Cerebellar cortex (tissue), 1 donor: ENCODE measurements at places on chromosomes 1 and 21.
A peak's percentile ranks its signal among the peaks of the same experiment; 100 is the strongest.

- DNase-seq, result no peak
Measured at GRCh38 chr1:32073299-32074229, 825 bp downstream of the TMEM39B start.

DNA sequence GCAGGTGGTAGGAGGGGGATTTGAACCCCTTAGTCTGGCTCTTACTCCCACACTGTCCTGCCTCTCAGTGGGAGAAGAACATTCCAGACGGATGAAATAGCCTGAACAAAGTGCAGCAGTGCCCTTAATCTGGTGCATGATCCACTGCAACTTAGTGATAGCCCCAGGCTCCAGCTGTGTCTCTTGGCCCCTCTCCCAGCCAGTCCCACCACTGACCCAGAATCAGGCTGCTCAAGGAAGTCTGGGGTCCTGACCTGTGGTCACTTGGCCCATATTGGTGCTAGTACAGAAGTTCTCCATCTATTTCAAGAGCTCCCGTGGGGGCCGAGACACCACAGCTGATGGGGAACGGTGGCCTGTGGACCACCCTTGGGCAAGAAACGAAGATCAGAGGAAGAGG lies 255.0 kb downstream of the KAZN start:
- no peak for DNase-seq

GRCh38 chr1:201551877-201552731 lies 13.2 kb downstream of the NAV1 start:
- no peak for DNase-seq

DNA sequence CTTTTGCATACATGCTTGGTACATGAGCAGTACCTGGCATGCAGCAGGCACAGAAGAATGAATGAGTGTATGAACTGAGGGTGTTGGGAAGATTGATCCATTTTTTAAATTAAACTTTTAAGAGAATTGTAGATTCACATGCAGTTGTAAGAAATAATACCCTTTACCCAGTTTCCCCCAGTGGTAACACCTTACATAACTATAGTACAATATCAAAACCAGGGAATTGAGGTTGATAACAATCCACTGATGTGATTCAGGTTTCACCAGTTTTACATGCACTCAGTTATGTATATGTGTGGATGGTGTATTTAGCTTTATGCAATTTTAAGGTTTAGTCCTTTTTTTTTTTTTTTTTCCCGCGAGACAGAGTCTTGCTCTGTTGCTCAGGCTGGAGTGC lies 20.5 kb downstream of the TRABD2B start:
- DNase-seq, result no peak

- peak; percentile 67 for DNase-seq
Measured at GRCh38 chr1:61056573-61057439, 25.6 kb upstream of the NFIA start.

DNA sequence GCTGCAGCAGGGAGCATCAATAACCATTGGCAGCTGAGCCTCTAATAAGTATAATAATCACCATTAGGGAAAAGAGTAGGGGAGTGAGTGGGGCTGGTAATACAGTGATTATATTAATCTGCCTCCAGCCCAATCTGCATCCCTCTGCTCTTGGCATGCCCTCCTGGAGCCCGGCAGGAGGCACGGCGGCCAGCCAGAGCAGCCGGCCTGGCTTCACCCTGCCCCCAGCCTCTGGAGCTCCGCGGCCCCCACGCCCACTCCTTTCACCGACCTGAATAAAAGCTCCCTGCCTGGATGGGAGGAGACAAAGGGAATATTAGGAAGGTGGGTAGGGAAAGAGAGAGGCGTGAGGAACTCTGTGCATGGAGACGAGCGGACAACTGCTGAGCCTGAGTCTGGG lies 28.3 kb downstream of the OPTC start:
- peak; percentile 53 for DNase-seq

GRCh38 chr1:30610917-30611316 lies 112.5 kb downstream of the MATN1 start:
- DNase-seq, result no peak

GRCh38 chr21:46168659-46169386 lies 13.4 kb upstream of the FTCD start:
- no peak for DNase-seq

- DNase-seq, result no peak
Measured at GRCh38 chr1:15963968-15964648, 11.8 kb downstream of the ZBTB17 start.

- no peak for DNase-seq
Measured at GRCh38 chr1:100445565-100445964, 92.4 kb upstream of the GPR88 start.

DNA sequence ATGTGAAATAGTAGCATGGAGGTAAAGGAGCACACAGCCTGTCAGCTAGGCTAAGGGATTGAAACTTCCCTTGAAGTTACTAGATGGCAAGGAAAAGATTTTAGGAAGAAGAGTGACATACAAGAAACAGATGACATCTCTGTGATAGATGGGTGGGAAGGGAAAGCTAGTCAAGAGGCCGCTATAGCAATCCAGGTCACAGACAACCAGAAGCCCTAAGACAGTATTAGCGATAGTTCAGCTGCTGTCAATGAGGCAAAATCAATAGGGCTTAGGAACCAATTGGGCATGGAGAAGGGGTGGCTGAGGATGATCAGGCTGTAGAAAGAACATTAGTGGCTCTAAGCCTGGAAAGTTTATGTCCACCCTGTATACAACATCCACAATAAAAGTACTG lies 111.1 kb downstream of the GLUL start:
- DNase-seq, result no peak

DNA sequence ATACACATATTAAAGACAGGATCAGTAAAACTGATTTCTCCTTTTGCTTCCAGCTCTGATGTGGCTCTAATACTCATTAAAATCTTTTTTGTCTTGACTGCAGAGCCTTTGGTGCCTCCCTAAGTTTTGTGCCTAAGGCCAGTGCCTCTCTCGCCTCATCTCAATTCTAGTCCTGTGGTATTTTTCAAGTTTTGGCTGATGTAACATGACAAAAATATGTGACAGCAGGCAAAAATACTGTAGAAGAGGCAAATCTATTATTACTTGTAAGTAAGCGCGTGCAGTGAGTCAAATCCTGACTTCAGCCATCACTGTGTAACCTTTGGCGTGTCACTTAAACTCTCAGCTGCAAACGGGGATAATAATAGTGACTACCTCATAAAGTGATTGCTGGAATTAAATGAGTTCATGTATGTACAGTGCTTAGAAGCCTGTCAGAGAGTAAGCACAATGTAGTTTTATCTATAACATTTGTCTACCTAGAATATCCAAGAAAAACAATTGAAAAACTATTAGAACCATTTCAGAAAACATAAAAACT lies 74.0 kb downstream of the MAB21L3 start:
- no peak for DNase-seq

- no peak for DNase-seq
Measured at GRCh38 chr21:16837321-16837720, 675.5 kb upstream of the CXADR start.

DNA sequence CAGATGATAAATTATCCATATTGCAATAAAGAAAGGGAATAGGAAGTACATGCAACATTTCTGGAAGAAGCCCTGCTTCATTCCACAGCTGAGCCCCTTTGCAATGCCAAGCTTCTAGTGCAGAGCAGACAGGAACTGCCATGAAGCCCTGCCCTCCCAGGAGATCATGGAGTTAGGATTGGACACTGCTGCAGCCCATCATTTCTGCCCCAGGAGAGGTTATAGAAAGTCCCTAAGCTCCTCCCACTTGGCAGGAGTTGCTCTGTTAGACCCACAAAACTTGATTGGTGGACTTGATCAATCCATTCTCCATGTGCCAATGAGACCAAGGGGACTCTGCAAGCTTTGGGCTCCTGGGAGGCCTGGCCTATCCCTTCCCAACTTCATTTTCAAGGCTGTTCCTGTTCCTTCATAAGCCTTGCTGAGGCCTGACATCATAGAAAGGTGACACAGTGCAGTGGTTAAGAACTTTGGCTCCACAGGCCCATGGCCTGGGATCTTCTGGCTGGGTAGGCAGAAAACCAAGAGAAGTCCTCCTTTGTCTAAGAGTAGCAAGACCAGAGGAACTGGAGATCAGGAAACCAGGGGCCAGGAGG lies 1.3 kb upstream of the LAPTM5 start:
- peak; percentile 57 for DNase-seq

DNA sequence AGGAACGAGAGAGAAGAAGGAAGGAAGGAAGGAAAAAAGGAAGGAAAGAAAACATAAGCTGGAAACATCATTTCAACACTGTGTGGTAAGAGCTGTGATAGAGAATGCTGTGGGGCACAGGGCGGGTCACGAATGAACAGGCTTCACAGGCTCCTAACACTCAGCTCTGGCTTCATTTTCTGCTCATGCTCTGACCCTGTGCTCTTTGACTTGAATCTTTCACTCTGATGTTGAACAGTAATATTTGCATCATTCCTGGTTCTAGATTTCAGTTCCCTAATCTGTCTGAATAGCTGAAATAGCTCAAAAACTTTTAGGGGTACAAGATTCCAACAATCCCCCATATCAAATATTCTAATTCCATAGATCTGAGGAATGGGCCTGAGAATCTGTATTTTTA lies 207.3 kb downstream of the LHX8 start:
- DNase-seq, result no peak

- DNase-seq, result peak; percentile 3
Measured at GRCh38 chr1:12552951-12553921, 64.8 kb downstream of the DHRS3 start.

DNA sequence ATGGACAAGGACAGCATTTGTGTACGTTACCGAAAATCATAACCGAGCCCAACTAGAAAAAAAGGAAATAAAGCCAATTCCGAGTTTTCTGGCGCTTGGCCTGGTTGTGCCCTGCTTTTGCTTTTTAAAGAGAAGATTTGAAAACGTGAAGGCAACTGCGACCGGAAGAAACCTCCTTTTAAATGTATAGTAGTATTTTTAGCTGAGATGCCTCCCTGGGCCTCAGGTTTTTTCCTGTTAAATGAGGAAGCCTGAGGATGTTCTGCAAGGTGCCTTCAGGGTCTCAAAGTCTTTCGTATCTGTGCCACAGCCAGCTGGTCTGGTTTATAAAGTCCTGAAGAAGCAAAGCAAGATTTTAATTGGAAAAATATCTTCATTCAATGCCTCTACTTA lies 371 bp upstream of the ODF2L start:
- DNase-seq, result no peak

DNA sequence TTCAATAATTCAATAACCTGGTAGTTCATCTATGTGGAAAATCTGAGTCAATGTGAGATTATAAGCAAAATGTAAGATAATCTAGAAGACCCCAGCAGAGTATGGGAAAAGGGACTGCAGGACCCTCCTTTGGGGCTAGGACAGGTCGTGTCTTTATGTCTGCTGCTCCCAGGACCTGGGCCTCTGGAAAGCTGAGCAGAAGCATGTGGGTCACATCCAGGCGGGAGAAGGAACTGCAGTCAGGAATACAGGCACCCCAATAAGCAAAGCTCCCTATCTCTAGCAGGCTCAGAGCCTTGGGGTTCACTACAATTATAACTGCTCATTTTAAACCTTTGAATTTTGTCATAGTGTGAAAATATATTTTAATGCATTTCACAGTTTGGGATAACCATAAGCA lies 73.9 kb upstream of the MCOLN3 start:
- no peak for DNase-seq

DNA sequence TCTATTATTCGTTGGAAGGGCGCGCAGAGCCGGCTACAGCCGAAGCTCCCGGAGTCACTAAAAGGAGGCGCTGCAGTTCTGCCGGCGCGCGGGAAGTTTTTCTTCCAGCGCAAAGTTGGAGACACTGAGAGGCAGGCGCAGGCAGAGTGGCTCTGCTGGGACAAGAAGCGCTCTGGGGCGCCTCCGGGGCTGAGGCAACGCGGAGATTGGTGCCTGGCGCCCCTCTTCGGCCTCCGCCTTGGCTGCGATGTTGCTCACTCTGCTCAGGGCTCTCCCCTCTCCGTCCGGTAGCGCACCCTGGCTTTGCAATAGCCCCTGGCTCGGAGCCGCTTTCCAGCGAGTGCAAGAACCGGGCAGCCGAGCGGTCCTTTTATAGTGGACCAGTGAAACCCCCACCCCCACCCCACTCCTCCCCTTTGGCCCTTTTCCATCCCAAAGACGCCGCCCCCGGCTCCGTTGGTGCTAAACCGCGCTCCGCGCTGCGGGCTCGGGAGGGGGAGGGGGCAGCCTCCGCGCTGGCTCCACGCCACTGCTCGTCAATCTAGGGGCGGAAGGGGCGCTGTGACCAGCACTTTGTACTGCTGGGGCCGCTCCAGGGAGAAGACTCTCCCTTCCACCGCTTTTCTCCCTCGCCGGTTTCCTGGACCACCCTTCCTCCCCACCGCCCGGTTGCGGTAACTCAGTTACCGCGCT lies at the start of gene ADAMTS1:
ADAMTS1 (minus strand) TSS at position 344 of the 693 bp plus-strand sequence. CDS start 455 bp downstream, outside the sequence.
- peak; percentile 82 for DNase-seq

- no peak for DNase-seq
Measured at GRCh38 chr1:51956528-51957509, 33.7 kb downstream of the RAB3B start.

- DNase-seq, result no peak
Measured at GRCh38 chr1:35603941-35604340, 30.8 kb downstream of the TFAP2E start.

- DNase-seq, result no peak
Measured at GRCh38 chr1:214120951-214121350, 133.2 kb downstream of the PROX1 start.

DNA sequence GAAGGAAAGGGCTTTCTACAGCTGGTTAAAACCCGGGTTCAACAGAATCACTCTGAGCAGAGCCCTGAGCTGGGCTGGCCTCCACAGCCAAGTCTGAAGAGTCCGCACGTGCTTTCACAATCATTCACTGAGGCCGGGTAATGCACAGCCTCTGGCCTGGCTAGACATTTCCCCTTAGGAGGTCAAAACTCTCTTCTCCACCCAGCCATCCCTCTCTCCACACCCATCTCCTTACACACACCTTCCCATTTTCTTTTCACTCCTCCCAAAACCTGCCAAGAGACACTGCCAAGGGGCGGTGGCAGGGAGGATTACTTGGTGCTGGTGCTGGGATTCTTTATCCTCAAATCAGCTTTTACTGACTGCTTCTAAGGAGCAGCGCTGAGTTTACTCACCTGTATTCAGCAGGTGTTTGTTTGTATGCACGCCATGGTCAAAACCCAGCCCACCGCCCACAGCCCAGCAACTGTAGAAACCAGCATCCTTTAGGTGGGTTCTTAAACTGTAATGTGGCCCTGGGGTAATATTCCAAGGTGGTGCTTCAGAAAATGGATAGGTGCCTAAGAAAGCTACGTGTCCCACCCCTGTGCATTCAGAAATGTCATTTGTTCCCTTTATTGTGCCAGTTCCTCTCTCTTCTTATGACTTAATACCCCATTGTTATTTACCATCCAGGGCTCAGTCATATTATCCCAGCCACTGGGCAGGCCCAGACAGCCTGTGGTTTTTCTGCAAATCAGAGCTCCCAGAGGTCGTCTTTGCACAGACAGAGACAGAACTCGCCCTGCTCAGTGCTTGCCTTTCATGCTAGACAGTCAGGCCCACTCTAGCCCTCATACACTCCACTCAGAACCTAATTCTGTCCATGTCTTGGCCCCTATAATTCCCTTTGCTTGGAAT lies 80.2 kb downstream of the ADSS2 start:
- DNase-seq, result no peak

DNA sequence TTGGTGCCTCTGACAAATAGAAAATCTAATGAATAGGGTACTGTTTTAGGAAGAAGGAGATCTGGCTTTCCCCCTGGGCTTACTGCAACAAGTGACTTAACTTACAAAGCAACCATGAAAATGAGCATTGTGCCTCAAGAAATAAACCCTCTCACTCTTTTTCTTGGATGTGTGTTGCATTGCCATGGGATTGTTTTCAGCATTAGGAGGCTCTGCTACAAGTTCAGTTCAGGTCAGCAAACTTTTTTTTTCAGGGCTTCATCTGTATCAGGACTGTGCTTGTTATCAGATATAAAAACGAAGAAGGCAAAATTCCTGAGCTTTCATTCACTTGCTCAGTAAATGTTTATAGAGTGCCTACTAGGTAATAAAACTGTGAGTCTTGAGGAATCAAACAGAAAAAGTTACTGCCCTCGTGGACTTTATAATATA lies 37.8 kb upstream of the DOCK7 start:
- no peak for DNase-seq
